ENCODE measurements at places on chromosomes 2 and 18.

- DNase-seq: no peak
Measured at GRCh38 chr2:81872006-81872405, 1567.5 kb upstream of the LRRTM1 start.

DNA sequence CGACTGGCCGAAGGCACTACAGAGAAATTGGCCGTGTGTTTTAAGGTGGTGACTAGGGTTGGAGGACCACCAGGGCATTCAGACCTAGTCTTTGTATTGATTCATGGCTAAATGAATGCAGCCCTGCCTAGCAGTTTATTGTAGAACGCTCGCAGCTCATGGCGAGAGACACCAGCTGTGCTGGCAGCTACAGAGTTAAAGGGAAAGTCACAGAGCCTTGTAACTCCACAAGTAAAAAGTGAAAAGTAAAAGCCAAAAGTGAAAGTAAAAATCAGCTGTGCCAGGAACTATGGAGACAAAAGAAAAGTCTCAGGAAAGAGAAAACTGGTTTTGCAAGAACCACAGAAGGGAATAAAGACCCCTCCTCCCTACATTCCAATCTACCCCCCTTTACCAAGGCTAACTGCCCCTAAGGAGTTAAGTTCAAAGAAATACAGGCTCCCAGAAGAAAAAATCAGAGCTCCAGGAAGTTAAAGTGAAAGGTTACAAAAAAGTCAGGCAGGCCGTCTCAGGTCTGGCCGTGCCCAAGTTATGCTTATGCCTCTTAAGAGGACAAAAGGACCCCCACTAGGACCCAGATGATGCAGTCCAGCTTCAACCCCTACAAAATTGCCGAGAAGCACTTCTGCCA, 46.4 kb upstream of the SELENOI start:
- peak; percentile 25 for DNase-seq

GRCh38 chr2:171531291-171531690, 9.0 kb downstream of the CYBRD1 start:
- no peak for DNase-seq

GRCh38 chr2:121907928-121908327, 152.5 kb downstream of the TSN start:
- DNase-seq: no peak

DNA sequence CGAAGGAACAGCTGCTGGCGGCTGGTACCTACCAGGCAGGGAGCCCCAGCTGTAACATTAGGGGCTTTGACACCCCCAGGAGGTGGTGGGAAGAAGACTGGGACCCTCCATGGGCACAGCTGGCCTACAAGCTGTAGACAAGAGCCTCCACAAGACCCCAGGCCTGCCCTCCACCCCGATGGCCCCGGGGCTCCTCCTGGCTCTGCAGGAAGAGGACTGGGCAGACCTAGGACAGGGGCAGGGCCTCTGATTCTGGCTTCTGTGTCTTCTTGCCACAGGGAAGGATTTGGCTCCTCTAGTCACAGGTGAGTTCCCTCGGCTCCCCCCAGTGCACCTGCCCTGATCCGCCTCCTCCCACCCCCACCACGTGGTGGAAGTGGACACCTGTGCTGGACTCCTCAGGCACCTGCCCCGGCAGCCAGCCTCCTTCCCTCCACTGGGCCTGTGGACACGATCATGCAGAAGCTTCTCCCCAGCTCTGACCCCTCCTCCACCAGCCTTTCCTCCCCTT, 53.4 kb upstream of the ODC1 start:
- no peak for DNase-seq

DNA sequence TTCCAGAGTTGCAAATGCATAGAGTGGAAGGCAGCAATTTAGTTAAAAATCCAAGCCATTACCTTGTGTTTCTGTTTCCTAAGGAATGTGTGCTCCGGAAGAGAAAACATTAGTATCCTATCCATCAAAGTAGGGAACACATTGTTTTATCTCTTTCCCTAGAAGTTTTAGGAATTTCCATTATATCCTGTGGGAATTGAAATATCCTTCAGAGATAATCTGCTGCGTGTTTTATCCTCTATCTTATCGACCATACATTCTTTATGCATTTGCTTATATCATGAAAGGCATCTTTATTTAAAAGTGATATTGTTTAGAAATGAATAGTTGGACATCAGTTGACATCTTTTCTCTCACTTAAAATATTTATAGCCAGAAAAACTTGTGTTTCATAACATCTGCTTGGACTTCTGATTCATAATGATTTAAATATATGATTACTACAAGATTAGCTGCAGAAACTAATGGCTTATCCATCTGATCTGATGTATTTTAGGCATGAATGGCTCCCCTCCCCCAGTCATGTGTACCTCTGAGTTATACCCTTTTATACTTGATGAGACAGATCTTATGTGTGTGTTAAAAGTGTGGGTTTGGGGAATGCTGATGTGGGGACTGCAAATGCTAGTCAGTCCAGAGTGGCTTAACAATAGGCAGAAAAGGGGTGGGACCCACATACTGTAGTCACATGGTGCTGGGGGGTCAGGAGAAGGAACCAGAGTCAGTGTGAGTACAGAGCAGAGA, 136.2 kb upstream of the ARHGAP28 start:
- DNase-seq: no peak

DNA sequence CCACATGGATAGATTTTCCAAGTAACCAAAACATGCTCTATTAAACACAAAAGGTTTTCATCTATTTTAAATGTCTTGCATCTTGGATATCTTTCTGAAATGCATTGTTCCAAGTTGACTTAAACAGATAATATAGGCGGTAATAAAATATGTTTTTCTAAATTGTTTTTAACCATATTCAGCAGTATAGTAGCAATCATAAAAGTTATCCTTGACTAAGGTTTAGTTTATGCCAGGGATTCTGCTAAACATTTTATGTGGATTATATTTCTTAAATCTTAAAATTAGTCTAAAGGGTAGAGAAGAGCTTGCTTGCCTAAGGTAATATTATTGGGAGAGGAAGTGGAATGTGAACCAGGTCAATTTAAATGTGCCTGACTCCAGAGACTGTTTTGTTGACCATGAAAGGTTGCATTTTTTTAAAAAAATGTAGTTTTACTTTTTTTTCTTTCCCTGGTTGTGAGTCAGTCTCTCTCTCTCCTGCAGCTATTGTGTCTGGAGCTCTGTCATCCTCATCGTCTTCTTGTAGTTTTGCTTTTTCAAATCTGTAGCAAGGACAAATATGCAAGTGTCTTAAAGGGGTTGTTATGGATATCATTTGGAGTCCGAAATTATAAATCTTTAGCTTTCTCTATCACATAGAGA, 309.1 kb upstream of the COL3A1 start:
- DNase-seq: no peak

DNA sequence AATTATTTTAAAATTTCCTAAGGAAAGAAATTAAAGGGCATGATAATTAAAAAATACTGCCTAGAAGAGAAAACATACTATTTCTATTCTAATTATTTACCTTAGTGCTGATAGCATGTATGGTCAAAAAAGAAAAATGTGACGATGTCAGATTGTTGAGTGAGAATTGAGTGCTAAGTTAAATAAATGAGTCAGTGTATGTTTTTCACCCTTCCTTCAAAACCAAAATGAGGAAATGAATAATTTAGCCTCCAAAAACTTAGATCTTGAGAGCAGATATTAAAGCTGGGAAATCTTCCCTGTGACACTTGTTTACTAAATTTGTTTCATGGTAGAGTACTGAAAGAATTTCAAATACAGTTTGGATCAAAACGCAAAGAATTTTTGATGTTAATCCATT, 58.6 kb upstream of the NYAP2 start:
- no peak for DNase-seq

GRCh38 chr2:189221811-189222467, 42.4 kb upstream of the COL5A2 start:
- DNase-seq: no peak

GRCh38 chr2:74746480-74746879, 87.4 kb upstream of the HK2 start:
- no peak for DNase-seq

- peak; percentile 64 for DNase-seq
Measured at GRCh38 chr18:22282311-22283115, 113.1 kb downstream of the GATA6 start.

DNA sequence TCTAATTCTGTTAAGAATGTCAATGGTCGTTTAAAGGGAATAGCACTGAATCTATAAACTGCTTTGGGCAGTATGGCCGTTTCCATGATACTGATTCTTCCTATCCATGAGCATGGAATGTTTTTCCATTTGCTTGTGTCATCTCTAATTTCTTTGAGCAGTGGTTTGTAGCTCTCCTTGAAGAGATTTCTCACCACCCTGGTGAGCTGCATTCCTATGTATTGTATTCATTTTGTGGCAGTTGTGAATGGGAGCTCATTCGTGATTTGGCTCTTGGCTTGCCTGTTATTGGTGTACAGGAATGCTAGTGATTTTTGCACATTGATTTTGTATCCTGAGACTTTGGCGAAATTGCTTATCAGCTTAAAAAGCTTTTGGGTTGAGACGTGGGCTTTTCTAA, 38.3 kb upstream of the WDR75 start:
- no peak for DNase-seq

GRCh38 chr2:172588931-172589330, 33.0 kb downstream of the PDK1 start:
- DNase-seq: no peak

- DNase-seq: peak; percentile 52
Measured at GRCh38 chr18:69895066-69896047, 52.3 kb downstream of the CD226 start.

DNA sequence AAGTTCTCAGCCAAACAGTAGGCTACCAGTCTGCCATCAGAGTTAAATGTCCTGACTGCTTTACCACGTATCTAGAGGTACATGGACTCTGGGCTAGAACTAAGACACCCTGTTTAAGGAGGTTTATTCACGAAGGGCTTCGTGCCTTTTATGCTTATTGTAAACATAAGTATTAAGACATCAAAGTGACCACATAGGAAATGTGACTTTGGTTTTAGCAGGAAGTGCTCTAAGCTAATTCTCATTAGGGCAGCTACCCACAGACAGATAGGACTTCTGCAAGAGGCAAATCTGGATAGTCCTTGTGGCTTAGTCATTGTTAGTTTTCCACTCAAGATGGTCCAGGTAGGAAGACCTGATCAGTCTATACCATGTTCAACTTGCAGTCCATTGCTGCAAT, 233.3 kb upstream of the MGAT5 start:
- peak; percentile 13 for DNase-seq

DNA sequence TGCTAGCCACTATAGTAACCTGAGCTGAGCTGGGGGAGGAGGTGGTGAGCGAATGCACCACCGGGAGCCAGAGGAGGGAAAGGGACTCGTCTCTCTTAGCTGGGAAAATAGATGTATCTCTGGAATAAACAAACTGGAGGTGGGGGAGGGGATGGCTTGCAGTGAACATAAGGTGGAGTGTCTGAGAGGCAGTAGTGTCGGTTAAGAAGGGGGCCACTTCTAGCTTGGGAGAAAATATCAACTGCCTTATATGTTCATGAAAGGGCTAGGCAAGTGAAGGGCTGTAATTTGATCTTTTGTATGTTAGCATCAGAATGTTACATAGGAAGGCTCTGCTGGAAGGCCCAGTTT, 2.2 kb downstream of the SETBP1 start:
- no peak for DNase-seq

GRCh38 chr18:3689091-3689490, 239.1 kb downstream of the TGIF1 start:
- DNase-seq: no peak

DNA sequence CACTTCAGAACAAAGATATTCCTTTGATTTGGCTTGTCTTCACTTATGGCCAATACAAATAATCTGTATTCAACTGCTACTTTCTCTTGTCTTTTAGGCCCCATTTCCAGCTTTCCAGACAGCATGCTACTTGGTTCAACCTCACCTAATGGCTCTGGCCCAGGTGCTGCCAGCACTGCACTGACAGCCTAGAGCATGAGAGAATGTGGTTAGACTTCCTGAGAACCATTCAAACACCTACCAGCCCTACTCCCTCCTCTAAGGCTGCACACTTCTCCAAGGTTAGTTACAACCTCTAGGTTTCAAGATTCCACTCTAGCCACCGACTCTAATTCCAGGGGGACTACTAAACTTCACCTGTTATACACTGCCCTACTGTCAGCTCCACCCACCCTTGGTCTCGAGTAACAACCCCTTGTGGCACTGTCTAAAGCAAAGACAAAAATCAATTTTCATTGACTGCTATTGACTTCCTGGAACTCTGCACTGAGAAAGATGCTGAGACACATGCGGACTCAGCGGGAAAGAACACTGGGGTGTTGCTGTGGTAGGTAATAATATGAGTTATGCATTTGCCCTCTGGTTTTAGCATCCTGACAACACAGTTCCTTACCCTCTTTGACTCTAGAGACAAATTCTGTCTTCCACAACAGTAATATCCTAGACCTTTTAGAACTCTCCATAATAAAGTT, 38.2 kb downstream of the PLEKHM3 start:
- no peak for DNase-seq

GRCh38 chr2:46683541-46683940, 204.2 kb downstream of the TMEM247 start:
- no peak for DNase-seq

GRCh38 chr18:41982942-41983660, 28.1 kb downstream of the PIK3C3 start:
- DNase-seq: no peak

DNA sequence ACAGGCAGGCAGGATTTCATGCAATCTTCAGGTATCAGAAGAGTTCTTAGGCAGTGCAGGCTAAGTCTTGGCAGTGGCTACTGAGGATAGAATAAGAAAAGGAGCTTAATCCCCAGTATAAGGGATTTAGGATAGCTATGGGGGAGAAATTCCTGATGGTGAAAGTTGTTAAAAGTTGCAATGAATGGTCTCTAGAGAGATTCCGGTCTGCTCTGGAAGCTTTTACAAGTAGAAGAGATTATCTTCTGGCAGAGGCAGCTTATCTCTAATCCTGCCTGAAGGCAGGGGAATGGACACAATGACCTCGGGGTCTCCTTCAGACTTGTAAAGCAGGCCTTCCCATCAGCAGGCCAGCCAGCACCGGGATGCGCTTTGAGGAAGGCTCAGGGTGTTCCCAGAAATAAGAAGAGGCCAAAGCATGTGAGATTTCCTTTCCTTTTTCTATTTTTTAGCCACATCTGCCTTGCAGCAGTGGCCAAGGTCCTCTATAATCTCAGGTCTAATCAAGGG, 253.9 kb upstream of the KLHL29 start:
- no peak for DNase-seq

DNA sequence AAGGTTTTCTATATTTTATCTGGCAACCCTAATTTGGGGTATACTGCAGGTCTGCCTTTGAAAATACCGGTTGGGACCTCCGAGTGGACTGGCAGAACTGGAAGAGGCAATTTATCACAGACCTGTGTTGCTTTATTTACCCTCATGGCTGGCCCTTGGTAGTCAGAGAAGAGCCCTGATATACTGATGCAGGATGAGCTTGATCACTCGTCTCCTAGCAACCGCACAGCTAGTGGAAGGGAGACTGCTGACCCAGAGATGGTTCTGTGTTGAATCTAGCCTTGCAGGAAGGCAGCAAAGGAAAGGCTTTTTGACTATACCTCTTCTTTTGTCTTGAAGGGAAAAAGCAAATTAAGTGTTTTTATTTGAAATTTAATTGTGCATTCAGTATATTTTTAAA, 154.7 kb downstream of the EML6 start:
- no peak for DNase-seq

DNA sequence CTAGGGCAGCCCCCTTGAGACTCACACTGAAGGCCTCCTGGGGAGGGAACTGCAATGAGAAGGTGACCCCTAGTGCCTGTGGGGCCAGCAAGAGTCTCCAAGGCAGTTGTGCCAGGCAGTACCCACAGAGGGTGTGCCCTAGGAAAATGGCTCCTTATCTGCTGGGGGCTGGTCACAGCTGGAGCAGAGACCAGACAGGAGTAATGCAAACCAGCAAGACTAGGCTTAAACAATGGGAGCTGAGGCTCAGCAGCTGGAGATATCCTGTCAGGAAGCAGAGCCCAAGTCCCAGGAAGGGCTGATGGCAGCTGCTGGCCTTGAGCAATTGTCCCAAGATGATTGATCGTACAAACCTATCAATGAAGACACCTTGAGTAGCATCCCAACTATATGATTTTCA, 26.8 kb upstream of the E2F6 start:
- DNase-seq: no peak

Measured in CD4-positive, alpha-beta T cell treated with Interleukin-15 for 4 hours (primary cell).